ENCODE measurements at places on chromosomes 12 and 14.

DNA sequence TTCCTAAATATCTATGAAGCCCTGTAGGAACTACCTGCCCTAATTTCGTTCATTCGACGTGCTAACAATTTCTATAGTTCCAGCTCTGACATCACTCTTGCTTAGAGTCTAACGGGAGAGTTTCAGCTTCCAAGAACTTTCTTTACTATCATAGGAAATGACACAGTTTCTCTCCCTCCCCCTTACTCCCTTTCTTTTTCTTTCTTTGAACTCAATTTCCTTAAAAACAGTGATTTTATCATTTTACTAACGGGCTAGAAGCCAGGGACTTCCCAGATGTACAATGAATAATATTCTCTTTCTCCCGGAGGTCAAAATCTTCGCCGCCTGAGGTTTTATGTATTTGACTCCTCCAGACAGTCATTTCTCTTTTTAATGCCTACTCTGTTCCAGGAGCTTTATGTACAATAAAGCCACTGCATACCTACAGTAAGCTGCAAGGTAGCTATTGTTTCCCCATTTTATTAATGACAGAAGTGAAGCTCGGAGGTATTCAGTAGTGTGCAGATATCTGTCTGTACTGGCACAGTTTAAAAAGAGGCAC lies 15.7 kb downstream of the SMCO2 start:
- no peak for DNase-seq

- DNase-seq: no peak
Measured at GRCh38 chr12:65432114-65432513, 153.6 kb downstream of the MSRB3 start.

DNA sequence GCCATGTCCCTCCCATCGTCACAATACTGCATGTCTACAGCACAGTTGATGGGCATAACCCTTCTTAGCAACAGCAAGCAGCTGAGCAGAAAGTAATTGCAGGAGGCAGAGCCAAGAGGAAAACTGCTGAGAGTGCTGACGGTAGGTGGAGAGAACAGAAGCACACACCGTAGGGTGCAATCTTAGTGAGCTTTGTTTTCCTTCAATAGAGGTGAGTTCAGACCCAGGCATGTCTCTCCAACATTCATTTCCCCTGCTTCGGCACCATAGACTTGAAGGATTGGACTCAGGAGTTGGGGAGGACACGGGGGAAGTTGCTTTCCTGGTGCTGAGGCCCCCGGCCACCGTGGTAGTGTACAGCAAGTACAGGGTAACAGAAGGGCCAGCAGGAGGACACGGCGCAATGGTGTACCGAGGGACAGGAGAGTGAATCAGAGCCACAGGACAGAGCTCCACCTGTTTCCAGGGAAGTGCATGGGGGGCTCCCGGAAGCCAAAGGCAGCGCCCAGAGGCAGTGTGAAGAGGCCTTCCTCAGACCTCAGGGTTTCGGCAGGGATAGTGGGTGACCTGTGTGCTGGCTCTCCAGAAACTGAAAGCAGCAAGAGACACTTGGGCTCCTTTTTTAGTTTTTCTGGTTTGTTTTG lies 36.3 kb upstream of the SINHCAF start:
- no peak for DNase-seq

DNA sequence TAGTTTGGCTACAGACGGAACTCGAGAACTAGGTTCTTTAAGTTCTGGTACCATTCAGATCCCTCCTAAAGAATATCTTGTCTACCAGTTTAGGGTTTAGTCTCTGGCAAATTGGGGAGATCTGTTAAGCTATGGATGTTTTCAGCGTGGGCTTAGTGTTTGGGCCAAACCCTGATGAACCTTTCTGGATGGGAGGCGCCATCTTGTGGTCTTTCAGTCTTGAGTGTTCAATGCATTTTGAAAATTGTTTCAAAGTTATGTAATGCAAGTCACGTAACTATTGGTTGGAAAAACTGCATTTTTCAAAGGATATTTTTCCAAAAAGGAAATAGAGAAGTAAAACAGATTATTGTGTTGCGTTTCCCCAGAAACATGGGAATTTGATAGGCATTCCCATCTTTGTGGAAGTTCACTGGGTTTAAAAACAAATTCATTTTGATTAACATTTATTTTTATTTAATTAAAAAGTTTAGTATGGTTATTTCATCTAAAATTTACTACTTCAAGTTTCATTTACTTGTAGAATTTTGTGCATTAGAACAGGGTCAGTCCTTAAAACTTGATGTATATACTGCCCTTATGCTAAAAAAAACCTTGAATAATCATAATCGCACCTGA lies 169.0 kb downstream of the PRIMA1 start:
- no peak for DNase-seq

- DNase-seq: no peak
Measured at GRCh38 chr12:18898470-18898869, 160.6 kb downstream of the CAPZA3 start.

DNA sequence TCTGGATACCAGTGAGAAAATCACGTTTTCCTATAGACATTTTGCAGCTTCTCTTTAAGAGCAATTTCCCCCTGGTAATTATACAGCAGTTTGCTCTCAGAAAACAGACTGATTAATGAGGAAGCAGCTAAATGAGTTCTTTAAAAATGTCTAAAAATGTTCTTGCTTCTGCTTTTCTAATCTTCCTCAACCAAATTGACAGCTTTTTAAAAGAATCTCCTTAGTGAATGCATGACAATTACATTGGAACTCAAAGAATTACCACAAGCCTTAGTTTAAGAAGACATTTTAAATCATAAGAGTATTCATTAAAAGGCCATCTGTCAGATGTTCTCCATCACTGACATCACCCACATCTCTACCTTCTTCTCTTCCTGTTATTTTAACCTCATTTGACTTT lies 135.8 kb upstream of the PLXNC1 start:
- DNase-seq: no peak

DNA sequence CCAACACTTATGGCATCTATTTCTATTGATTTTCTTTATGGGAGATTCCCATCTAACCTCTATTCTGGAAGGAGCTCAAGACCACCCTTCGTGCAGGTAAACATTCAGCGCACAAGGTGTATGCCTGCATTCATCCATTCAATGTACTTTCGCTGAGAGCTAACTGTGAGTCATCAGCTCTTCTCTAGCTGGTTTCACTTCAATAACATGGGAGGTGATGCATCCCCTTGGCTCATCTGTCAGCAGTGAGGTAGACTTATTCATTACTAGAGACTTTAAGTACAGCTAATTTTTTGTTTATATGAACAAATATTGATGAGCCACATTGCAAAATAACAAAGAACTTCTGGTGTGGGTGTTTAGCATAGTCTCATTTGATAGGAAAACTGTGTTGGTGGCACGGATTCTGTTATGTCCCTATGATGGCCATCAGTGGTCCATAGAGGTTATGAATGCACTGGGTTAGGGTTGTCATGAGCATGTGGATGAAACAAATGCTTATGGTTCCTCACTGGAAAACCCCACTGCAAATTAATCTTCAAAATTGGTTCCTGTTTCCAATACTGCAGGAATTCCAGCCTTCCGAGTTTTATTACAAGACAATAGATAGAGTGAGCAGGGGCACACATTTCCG lies 1151.0 kb downstream of the BCL11B start:
- DNase-seq: no peak

- DNase-seq: no peak
Measured at GRCh38 chr12:25156061-25156460, 38.9 kb downstream of the DNAI7 start.

GRCh38 chr12:66945189-66945817 lies 266.4 kb upstream of the GRIP1 start:
- DNase-seq: no peak

DNA sequence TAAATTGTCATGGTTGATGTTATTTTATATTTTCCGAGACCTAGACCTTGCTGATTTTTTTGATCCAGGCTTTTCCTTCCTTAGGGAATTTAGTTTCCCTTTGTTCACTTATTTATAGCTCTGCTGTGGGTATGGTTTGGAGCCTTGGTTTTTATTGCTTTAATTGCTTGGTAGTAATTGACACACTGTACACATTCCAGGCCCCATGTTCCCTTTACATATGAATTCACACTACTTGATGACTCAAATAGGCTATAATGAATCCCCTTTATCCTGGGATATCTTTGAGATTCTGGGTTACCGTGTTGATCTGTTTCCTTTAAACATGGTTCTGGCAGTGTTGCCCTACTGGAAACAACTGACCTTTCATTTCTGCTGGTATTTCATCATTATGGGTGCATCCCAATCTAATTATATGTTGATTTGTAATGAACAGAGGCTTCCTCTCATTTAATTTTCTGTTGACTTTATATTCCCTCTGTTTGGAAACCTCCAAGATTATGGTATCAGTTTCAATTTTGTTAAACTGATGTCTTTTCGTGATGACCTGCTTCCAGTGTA lies 424.0 kb downstream of the RAD51B start:
- DNase-seq: no peak

- no peak for DNase-seq
Measured at GRCh38 chr14:64841772-64842750, 37.6 kb downstream of the SPTB start.

GRCh38 chr14:48974994-48975393 lies 611.2 kb downstream of the RPS29 start:
- DNase-seq: no peak

- no peak for DNase-seq
Measured at GRCh38 chr14:100213587-100213955, 25.4 kb upstream of the YY1 start.

DNA sequence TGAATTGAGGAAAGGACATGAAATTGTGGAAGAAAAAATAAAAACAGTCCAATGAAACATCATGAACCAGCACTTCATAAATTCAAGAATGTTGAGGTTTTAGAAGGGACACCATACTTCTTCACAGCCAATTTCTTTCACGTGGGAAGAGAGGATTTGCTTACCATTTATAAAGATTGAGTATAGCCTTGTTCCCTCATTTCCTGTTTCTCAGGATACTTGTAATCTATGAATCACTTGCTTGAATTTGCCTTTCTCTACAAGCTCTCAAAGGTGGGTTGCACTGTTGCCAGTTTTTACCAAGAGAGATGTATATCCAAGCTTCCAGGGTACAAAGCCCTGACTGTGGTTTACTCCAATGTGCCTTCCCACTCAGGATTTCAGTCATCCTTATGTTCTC lies 116.1 kb downstream of the DUSP6 start:
- no peak for DNase-seq
